ENCODE measurements at places on chromosomes 3 and 15.

- DNase-seq = no peak
These were observed 13.8 kb upstream of the KCNMB2 start for GRCh38 chr3:178522200-178523052.

GRCh38 chr3:172034786-172035685 is 4.3 kb upstream of the FNDC3B start:
- DNase-seq = peak; percentile 13

- DNase-seq = no peak
These were observed 17.2 kb upstream of the SPG21 start for GRCh38 chr15:65006876-65007275.

- no peak for DNase-seq
These were observed 111.5 kb downstream of the ZNF609 start for GRCh38 chr15:64571857-64572291.

- no peak for DNase-seq
These were observed 225.1 kb downstream of the EPHB1 start for GRCh38 chr3:135020181-135020580.

DNA sequence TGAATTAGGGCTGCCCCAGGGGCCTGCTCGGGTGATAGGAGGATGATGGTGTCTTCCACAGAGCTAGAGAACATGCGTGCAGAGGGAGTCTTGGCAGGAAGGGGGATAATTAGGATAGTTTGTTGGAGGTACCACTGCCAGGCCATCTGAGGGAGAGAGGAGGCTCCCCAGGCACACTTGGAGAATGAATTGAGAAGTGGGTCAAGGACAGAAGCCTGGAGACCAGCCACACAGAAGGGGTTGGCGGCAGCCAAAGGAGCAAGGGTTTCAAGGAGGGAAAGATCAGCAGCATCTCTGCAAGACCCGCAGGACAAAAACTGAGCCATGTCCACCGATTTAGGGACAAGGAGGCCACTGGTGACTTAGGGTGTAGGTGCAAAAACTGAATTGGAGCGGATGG is 6.9 kb downstream of the SLC28A1 start:
- DNase-seq = no peak

- no peak for DNase-seq
These were observed 4.0 kb downstream of the NT5DC2 start for GRCh38 chr3:52529376-52530333.

DNA sequence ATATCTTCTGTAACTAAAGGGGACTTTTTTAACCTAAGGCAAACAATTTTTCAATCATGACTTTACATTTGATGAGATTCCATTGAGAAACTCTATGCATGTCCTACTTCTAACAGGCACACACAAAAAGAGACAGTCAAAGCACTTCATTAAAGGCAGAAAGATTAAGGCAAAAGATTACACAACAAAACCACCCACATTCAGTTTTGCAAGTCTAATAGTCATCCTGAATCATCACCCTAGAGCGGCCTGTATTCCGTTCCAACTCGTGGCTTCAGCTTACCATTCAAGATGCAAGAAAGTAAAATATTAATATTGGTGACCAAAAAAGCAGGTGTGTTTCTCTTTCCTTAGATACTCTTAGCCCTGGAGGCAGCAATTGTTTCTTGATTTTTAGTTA is 205.9 kb downstream of the P3H2 start:
- DNase-seq = no peak

DNA sequence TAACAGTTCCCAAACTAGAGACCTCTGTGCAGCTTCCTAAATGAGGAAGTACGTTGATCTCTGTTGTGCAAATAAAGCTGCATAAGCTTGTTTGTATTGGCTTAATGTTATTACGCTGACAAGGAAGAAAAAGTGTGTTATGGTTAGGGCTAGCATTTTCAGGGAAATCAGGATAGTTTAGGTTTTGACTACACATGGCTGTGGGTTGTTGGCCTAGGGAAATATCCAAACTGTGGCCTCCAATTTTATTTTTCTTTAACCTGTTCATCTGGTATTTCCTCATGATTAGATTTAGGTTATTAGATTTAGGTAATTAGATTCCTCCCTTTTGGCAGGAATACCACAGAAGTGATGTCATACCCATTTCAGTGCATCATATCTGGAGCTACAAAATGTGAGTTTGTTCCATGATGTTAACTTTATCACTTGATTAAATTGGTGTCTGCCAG is 8.7 kb upstream of the MCCC1 start:
- DNase-seq = no peak

DNA sequence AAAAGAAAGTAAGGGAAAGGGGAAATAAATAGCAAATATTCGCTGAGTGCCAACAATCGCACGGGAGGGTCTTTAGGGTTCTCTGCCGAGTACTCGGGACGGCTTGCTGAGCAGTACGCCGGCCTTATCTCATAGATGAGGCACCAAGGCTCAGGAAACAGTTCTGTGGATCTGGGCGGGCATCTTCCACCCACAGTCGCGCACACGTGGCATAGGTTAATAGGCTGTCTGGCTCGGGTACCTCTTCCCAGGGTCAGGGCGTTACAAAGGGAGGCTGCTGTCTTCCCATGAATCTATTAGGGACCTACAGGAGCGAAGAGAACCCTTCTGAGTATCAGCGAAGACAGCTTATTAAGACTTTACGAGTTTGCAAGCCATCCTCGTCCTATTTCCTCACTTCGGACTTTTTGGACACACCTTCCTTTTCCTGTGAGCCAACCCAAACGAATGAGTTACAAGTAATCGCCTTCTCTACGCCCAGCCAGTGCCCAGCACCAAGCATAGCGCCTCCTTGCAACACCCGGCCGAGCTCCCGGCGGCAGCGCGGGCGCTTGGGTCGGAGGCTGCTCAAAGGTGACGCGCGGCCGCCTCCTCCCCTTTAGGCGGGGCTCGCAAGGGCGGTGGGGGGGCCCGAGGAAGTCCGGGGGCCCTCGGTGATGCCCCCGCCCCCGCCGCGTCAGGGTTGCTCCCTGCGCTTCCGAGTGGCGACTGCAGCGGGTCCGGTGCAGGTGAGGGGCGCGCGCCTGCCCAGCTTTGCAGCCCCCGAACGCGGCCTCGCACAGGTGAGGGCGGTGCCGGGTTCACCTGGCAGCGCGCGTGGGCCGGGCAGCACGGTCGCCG is at the start of gene MCTP2:
Gene MCTP2, plus strand, starts transcription at position 679 of the 840 bp plus-strand sequence. CDS start 66,705 bp downstream, outside the sequence.
- DNase-seq = peak; percentile 26

All from T-helper 2 cell (primary cell).